ENCODE measurements at places on chromosomes 13 and 19.

- DNase-seq = no peak
These were observed at the start of gene CXCL17 for GRCh38 chr19:42442833-42443232. CXCL17 (minus strand) TSS chr19:42442946; CDS start chr19:42442832, 114 bp downstream.

DNA sequence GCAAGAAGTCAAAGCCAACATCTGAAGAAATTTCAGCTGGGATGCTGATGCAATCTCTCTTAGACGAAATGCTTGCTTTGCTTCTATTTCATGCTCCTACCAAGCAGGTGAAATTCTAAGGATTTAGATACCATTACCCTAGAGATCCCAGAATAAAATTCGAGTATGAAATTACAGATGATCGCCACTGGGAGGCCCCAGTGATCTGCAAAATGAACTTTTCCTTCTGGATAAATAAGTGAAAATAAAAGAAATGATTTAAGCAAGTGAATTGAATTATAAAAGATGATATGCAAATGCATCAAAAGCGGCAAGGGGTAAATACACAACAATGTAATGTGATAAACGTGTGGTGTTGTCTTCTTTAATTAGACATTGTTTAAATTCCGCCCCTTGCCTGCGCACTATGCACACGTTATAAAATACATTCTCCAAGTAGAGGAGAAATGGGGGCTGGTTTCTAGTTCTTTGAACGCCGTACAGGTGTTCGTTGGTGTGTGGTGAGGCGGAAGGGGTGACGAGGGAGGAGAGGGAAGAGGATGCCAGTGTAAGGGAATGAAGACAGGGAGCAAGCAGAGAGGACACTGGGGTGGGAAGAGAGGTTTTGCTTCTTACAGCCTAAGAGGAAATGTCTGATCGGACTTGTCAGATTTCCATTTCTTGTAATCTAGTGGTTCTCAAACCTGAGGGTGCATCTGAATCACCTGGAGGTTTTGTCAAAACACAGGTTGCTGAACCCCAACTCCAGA lies 58.0 kb downstream of the ERCC5 start:
- DNase-seq = no peak

GRCh38 chr13:64371045-64371444 lies 2859.1 kb downstream of the PCDH9 start:
- DNase-seq = no peak

DNA sequence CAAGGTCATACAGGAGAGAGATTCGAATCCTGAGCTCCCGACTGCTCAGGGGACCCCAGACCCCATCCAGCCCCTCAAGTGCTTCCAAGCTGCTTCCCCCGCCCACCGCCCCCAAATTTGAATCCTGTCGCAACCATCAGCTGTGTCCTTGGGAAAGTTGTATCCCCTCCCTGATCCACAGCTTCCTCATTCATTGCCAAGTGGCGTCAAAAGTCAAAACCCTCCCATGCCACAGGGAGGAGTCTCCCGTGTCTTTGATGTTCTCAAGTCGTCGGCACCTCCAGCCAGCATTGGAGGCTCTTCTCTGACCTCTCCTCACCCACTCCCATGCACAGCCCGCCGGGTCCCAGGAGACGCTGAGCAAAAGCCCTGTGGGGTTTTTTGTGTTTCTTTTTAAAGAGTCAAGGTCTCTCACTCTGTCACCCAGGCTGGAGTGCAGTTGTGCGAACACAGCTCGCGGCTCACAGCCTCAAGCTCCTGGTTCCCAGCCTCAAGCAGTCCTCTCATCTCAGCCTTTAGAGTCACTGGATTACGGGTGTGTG lies 2.8 kb upstream of the IFI30 start:
- no peak for DNase-seq

DNA sequence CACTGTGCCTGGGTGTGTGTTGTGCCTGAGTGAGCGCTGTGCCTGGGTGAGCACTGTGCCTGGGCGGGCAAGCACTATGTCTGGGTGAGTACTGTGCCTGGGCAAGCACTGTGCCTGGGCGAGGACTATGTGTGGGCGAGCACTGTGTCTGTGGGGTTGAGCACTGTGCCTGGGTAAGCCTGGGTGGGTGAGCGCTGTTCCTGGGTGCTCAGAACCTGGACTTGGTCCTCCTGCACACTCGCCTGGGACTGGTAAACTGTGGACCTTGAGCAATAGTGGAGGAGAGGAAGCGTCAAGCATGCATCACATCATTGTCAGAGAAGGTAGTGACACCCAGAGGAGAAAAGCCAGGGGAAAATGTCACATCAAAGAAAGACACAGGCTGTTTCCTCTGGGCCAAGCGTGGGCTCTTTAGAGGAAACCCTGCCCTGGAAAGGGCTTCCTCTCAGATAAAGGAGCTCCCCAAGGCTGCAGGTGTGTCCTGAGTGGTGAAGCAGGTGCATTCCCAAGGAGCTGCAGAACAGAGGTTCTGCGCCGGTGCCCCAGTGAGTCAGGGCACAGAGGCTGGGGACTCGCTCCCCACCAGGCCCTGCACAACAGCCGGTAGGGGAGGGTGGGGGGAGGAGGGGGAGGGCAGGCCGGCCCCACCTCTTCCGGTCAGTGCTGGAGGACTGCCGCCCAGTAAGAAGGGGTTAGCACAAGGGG lies 141.2 kb downstream of the TEX29 start:
- no peak for DNase-seq

- no peak for DNase-seq
These were observed 59.2 kb upstream of the OLFM4 start for GRCh38 chr13:52969373-52969772.

DNA sequence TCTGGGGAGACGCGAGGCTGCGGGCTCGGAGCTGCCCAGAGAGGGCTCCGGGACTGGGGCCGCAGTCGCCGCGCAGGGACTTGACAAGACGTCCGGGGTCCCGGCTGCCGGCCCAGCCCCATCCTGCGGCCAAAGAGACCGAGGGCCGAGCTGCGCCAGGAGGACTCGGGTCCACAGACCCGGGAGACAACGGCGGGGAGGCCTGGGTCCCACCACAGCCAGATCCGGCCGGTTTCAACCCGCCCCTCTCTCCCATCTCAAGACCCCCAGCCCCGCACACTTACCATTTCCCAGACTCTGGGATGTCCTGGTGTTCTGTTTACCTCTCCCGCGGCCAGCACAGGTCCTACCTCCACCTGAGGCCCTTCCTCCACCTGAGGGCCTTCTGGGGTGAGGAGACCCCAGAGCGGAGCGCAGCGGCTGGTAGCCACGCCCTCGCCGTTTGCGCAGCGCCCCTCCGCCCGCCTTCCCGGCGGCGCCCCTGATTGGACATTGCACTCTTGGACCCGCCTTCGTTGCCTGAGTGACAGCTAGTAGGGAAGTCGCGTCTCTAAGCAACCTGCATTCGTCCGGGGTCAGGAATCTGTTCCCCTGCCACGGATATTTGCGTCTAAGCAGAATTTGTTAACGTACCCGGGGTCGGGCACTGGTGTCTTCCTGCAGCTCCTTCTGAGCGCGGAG lies at the start of gene ZNF709:
Gene ZNF709, minus strand, starts transcription at position 446 of the 681 bp plus-strand sequence. Its CDS starts 159 bp downstream, at position 287.
- DNase-seq = peak; percentile 80

DNA sequence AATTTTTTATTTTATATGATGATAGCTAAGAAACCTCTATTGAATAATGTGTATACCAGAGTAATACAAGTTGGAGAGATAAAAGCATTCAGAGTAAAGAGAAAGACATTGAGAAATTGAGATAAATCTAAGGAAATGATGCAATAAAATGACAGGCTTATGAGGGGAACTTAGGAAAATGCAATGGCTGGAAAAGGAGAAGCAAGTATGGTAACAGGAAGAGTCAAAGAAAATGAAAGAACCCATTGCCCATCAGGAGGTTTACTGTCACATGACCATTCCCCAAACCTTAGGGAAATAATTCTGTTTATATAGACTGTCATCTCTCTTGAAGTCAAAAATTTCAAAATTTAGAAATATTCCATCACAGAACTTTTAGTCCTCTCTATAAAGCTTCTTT lies 808.0 kb upstream of the PRR20A start:
- DNase-seq = no peak

- peak; percentile 55 for DNase-seq
These were observed 15.3 kb upstream of the MAP1S start for GRCh38 chr19:17703824-17704463.

DNA sequence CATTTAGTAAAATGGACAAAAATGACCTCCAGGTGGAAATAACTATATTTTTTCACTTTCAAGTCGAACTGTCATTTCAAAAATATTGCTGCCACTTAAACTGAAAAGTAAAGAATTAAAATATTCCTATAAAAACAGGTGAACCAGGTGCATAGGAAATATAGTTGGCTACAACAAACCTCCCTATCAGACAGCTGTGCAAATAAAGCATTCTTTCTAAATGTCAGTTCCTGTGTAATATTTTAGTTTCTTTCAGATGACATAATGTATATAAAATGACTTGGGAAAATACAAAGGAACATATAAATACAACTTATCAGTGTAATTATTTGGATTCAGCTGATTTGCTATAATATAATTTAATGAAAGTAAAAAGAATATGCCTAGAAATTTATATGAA lies 403.5 kb upstream of the GPC6 start:
- DNase-seq = no peak

GRCh38 chr13:84605927-84606326 lies 723.7 kb upstream of the SLITRK1 start:
- DNase-seq = no peak

GRCh38 chr13:109789262-109789661 lies 2.9 kb upstream of the IRS2 start:
- DNase-seq = no peak

DNA sequence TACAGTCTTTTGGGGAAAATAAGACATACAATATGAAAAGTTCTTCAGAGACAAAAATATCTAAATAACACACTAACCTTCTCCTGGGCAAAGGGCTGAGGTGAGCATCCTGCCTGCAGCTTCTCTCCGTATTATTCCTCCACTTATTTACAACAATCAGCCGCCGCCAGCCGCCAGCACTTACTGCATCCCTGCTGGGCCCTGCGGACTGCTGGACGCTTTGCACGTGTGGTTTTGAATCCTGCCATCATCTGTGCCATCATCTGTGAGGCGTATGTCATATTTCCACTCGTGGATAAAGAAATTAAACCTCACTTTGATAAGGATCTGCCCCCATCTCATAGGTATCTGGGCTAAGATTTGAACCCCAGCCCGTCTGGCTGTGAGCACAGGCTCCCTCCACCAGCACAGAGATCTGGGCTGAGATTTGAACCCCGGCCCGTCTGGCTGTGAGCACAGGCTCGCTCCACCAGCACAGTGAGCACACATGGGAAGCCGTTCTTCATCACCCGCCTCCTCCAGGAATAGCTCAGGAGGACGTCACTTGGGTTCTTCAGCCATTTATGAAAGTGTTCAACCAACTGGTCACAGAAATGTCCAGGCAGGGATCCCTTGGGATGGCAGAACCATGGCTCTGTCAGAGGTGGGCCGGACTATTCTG lies 35.2 kb upstream of the TUBGCP3 start:
- no peak for DNase-seq

DNA sequence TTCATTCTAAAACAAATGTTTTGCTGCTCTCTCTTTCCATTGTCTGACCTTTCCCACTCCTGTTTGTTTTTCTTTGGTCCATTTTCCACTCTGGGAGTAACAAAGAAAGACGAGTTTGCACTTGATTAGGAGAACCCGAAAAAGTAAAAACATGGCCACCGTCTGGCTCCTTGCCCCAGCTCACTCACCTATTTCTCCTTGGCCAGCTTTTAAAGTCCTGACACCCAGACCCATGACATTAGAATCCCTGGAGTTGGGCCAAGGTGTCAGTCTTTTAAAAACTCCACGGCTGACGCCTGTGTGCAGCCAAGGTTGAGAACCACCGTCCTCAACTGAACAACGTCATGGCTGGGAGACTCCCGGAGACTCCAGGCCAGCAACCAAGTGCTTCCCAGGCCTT lies 63.6 kb upstream of the FLT1 start:
- DNase-seq = no peak

- DNase-seq = no peak
These were observed 79.5 kb downstream of the KCNRG start for GRCh38 chr13:50094615-50095293.

GRCh38 chr19:56147307-56147706 lies 6.2 kb downstream of the ZNF444 start:
- DNase-seq = no peak

- no peak for DNase-seq
These were observed 42.2 kb upstream of the KCTD4 start for GRCh38 chr13:45243077-45243476.
